ENCODE measurements at places on chromosomes 5 and 9.

DNA sequence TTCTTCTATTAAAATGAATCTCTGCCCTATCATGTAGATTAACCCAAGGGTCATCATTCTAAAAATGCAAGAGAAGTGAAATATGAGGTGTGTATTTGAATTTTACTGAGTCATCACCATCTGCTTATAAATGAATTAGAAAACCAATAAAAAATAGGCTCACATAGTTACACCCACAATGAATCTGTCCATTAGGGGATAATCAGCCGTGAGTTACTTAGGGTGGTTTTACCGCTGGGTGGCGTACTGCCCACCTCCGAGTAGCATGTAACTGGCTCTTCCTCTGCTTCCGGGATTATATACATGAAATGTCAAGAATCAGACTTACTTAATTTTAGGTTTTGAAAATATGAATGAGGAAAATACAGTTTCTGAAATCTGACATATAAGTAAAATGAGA, 332.9 kb upstream of the CCNG1 start:
- no peaks in the 10 kb centered on the region for H3K36me3 ChIP-seq
- no peak overlapping the region for H3K4me3 ChIP-seq
- peaks cover 2% of the 10 kb centered on the region for H3K4me1 ChIP-seq
- no peak for DNase-seq
- H3K27me3 ChIP-seq: peaks cover 5% of the 10 kb centered on the region

GRCh38 chr5:155726267-155726666, 600.7 kb upstream of the SGCD start:
- no peaks in the 10 kb centered on the region for H3K36me3 ChIP-seq
- H3K27me3 ChIP-seq: peaks cover 95% of the 10 kb centered on the region
- no peak overlapping the region for H3K4me3 ChIP-seq
- H3K4me1 ChIP-seq: peaks cover 7% of the 10 kb centered on the region
- H3K27ac ChIP-seq: no peak overlapping the region

GRCh38 chr5:149215478-149216090, 56.1 kb upstream of the AFAP1L1 start:
- no peaks in the 10 kb centered on the region for H3K36me3 ChIP-seq
- no peak overlapping the region for H3K27ac ChIP-seq
- no peaks in the 10 kb centered on the region for H3K4me1 ChIP-seq
- H3K27me3 ChIP-seq: peaks cover 71% of the 10 kb centered on the region
- no peak for DNase-seq

- no peak overlapping the region for H3K4me3 ChIP-seq
- H3K27me3 ChIP-seq: peaks cover 3% of the 10 kb centered on the region
- H3K4me1 ChIP-seq: peaks cover 6% of the 10 kb centered on the region
- no peak for DNase-seq
These were observed 13.3 kb downstream of the ABO start for GRCh38 chr9:133261753-133262120.
